ENCODE measurements at places on chromosomes 12 and 14.

- no peak for DNase-seq
Measured at GRCh38 chr14:50531595-50532501, 521 bp downstream of the MAP4K5 start.

GRCh38 chr14:101065696-101066694, 162.5 kb upstream of the RTL1 start:
- no peak for DNase-seq

GRCh38 chr14:24353559-24354481, 14.0 kb upstream of the RIPK3 start:
- DNase-seq = no peak

- DNase-seq = no peak
Measured at GRCh38 chr12:6553051-6553868, 2.6 kb downstream of the IFFO1 start.

- no peak for DNase-seq
Measured at GRCh38 chr14:102184316-102185035, 44.8 kb downstream of the WDR20 start.

- DNase-seq = no peak
Measured at GRCh38 chr14:91341334-91341733, 76.3 kb downstream of the CCDC88C start.

DNA sequence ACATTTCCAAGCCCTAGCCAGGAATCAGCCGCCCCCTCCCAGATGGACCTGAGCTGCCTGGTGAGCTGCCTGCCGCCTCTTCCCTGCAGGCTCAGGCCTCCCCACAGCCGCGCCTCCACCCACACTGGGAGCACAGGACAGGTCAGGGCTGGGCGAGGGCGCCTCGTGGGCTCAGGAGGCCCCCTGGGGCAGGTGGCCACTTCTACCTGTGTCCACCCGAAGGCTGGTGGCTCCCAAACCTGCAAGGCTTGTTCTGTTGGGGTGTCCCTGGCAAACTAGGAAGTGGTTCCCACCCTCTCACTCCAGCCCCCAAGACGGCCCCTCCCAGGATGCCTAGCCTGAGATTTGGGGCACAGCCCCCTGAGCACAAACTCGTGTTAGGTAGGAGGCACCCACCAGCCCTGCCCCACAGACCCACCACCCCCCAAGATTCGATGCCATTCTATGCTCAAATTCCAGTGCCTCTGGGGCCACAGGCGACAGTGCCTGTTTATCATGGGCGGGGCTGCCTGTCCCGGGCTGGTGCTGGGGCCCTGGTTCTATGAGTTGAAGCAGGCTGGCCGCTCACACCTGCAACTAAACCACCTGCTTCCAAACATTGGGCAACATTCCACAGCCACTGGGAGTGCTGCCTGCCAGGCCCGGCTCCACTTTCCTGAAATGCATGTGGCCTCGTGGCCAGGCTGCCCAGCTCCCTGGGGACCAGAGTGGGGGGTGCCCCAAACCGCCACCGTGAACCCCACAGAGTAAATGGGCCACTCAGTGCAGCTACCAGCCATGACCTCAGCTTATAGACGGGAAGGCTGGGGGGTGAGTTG, 6.8 kb downstream of the MMP17 start:
- DNase-seq = no peak

DNA sequence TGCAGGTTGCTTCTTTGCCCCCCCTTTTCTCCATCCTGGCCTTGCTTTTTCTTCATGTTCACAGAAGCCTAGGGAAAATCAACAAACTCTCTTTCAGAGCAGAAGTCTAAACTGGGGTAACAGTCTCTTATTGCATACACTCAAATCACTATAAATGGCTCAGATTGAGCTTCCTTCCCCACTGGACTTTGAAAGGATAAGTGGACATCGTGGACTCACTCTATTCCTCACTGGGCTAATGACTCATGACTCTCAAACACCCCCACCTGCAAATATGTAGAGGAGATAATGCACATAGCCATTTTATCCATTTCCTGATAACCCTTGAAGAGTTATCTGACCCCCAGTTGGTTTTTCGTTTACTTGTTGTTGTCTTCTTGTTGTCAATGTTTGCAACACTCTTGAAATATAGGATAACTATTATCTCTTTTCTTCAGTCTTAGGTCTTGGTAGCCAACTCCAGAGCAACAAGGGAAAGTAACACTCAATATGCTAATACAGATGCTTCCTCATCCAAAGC, 221.3 kb downstream of the PIK3C2G start:
- DNase-seq = no peak

- no peak for DNase-seq
Measured at GRCh38 chr12:68034567-68034966, 45.3 kb downstream of the IFNG-AS1 start.

GRCh38 chr14:42149609-42150261, 543.1 kb downstream of the LRFN5 start:
- no peak for DNase-seq

- DNase-seq = no peak
Measured at GRCh38 chr12:25825446-25825845, 133.0 kb upstream of the RASSF8 start.

DNA sequence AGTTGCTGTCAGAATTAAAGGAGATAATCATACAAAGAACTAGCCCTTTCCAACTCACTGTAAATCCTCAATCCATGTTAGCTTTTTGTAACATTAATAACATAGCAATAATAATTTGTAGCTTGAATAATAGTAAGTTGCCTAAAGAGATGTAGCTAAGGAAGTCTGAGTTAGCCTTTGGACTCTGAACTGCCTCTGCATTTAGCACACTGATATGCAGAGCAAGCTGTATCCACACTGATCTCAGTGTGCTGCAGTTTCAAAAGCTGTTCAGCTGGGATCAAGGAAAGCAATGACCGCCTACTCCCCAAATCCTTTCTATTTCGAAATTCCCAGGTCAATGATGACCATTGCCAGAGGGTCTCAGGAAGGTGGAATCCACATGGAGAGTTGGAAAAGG, 99.3 kb upstream of the IFNG-AS1 start:
- no peak for DNase-seq

DNA sequence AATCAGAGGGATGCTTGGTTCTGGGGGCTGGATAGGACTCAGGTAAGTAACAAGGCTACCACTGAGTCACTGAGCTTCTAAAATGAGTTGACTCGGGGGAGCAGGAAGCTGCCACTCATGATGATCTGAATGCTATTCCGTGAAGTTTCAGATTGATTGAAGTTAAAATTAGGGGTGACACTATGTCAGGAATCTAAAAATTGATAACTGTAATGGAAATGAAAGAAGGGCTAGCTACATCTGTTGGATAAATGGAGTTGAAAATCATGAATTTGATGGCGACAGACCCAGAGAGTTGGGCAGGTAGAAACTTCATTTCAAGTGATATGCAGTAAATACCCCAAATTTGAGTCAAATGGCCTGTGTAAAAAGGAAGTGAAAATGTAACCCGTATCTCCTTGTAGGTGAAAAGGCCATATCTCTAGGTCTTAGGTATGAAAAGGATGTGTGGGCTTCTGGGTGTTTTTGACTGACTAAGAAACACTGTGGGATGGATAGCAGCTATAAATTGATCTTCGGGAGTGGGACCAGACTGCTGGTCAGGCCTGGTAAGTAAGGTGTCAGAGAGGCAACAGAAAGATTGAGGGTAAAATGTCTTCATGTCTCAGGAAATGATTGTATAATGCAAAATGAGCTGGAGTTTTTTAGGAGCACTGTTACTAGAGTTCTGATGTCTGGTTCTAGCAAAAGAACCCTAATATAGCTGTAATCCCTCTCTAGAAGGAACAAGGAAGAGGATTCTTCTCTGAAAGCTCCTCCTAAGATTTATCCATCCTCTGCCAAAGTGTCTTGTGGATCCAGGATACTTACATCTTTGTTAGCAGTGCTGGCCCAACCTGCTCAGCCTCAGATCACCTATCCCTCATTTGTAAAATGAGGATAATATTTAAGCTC, 57.3 kb downstream of the DAD1 start:
- no peak for DNase-seq

GRCh38 chr12:89384050-89384758, 31.9 kb upstream of the DUSP6 start:
- DNase-seq = no peak

DNA sequence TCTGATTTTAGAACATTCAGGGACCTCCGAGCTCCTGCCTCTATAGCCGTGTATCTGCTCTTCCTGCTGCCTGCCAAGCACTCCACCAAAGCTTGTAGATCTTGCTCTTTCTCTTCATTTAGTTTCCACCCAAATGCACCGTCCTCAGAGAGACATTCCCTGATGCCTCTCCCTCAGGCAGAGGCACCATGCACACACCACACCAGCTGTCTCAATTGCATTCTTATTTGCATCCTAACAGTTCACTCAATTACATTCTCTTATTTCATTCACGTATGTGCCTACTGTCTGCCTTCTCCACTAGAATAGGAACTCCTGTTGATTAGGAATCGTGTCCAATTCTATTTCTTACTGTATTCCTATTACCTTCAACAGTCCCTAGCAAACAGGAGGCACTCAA, 845.4 kb upstream of the TMEM132C start:
- DNase-seq = no peak

- no peak for DNase-seq
Measured at GRCh38 chr12:4434706-4435425, 10.7 kb downstream of the FGF6 start.

DNA sequence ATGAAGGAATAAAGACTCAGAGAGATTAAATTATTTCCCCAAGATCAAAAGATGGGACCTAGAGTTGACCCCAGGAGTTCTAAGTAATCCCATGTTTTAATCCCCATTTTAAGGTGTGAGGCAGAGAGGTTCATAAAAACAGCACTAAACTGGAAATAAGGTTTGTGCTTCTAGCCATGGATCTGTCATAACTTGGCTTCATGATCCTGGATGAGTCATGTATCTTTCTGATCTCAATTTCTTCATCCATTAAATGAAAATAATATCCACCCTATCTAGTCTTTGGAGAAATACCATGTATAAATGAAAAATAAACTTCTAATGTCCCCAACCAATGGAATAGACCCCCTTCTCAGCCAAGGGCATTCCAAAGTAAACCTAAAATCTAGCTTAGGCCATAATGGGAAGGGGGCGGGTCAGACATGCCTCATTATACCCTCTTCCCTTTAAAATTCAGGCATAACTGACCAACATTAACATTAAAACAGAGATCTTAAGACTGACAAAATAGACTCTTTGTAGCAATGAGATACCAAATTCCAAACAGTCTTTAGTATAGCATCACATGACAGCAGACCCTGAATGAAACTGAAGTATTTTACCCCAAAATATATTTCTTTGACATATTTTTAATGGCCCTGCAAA, 47.8 kb downstream of the SLC41A2 start:
- no peak for DNase-seq

GRCh38 chr14:90534091-90534837, 137.4 kb downstream of the CALM1 start:
- DNase-seq = no peak

- no peak for DNase-seq
Measured at GRCh38 chr14:94710731-94711130, 59.2 kb downstream of the GSC start.

- no peak for DNase-seq
Measured at GRCh38 chr12:72277415-72277814, 5.2 kb downstream of the TRHDE start.

GRCh38 chr14:74348241-74348734, at the start of gene VRTN:
TSS of gene VRTN (plus strand) at chr14:74348471. CDS start at chr14:74356784, 8,313 bp downstream.
- DNase-seq = no peak

DNA sequence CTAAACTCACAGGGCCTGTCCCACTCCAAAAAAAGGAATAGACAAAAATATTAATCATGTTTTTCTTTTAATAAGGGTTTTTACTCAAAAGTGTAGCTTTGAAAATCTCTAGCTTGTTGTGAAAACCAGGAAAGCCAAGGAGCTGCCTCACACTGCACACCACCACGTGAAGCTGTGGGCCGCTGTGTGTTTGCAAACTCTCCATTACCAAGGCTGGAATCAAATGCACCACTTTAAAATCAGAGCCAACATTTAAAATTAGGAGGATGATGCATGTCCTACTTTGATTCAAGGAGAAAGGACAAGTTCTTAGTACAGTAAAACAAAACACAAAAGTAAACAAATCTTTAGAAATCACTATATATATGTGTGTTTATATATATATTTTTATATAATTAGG, 83.0 kb downstream of the SETD3 start:
- no peak for DNase-seq

DNA sequence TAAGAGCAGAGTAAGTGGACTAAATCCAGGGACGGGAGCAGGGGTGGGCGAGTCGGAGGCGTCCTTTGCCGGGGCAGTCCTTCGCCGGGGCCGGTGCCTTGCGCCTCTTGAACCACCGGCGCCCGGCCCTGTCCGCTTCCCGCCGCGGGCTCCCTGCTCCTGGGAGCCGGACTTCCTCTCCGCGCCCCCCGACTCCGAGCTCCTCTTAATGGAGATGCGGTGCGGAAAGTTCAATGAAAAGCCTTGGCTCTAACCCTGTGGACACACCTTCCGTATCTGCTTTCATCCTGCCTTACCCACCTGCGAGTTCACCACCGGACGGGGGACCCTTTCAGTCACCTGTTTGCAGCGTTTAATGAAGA, 412 bp downstream of the FGFR1OP2 start:
- DNase-seq = no peak

DNA sequence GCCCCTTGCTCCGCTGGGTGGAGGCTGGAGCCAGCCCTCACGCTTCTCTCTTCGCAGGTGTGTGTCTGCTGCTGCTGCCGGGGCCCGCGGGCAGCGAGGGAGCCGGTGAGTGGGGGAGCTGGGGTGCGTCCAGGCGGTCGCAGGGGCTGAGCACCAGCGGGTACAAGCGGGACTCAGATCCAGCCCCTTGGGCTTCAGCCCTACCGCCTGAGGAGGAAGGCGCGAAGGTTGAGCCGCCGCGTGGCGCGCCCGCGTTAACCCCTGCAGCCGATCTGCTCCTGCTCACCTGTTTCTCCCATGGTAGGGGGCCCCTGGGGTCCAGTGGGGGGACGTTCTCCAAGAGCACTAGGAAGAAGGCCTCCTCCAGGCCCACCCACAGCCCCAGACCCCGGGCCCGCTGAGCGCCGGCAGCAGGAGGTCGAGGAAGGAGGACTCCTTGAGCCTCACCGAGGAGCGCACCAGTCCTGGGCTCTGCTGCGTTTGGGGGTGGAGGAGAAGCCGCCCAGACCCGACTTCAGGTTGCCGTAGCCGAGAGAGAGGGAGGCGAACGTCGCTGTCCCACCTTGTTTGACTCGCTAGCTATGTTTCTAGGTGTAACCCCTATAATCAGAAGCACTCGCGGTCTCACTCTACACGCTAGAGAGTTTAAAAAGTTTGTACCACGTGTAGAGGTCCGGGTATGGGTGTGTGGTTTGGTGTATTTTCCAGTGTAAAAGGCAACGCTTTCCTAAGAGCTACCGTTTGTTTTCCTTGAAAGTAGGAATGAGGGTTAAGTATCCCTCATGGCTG, 834 bp downstream of the COCH start:
- no peak for DNase-seq

DNA sequence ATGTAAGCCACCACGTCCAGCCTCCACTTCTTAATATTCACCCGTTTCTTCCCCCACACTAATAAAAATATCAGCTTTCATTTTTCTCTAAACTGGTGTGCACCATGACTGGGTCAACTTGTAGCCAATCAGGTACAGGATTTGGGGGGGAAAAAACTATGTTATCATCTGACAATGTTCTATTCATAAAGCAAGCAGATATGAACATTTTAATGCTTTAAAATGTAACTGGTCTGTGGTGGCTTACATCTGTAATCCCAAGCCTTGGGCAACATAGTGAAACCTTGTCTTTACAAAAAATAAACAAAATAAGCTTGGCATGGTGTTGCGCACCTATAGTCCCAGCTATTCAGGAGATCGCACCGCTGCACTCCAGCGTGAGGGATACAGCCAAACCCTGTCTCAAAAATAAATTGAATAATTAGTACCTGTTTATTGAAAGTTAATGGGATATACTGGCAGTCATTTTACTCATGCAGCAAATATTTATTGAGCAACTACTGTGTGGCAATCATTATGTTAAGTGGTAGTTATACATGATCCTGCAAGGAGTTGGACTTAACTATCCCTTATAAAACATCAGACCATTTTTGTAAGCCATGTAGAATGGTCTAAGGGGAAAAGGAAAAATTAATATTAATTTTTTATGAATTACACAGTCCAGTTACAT, 15.3 kb upstream of the ITPR2 start:
- no peak for DNase-seq
